RCC 7860 (cell line): ENCODE measurements at places on chromosomes 7 and 10.

- DNase-seq, result no peak
Measured at GRCh38 chr7:121019018-121019417, 30.5 kb downstream of the CPED1 start.

- DNase-seq, result no peak
Measured at GRCh38 chr7:104804696-104805095, 209.3 kb upstream of the KMT2E start.

GRCh38 chr7:100342765-100343164 is 15.2 kb upstream of the PILRB start:
- DNase-seq, result no peak

DNA sequence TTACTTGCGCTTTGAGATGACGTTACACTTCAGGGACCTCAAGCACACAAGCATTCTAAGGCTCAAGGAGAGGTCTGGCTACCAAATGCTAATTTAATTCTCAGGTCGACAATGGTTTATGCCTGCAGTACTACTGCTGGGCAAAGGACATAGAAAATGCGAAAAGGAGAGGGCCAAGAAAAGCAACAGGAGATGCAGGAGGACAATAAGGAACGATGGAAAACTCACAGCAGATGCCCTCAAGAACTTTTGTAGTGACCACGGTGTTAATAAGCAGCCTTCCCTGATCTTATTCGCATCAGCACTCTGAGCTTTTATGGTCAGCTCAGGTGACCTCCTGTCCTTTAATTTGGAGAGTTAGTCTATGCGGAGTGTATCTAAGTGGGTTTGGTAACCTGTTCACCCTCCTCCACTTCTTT is 146.3 kb downstream of the GPR85 start:
- DNase-seq, result no peak

- DNase-seq, result no peak
Measured at GRCh38 chr10:23870651-23871610, 338.0 kb upstream of the KIAA1217 start.

DNA sequence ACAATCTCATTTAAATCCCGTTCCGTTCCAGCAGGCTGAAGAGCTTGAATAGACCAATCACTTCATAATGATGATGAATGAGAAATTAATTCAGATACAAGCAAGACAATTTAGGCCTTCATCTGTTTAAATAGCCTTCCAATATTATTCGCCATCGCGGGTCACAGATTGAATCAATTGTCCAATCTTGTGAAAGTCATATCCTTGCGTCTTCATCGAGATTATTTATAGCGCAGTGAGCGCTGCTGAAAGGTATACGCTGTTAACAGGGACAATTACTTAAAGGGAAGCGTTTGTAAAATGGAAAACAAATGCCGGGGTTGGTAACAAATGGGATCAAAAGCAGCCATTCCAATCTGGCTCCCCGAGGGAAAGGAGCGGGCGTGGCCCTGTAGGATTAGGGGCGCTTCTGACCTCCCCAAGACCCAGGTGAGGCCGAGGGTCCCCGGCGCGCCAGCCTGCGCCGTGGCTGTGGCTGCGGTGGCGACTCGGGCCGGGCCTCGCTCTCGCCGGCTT is 8.6 kb downstream of the EVX1 start:
- DNase-seq, result no peak

- DNase-seq, result no peak
Measured at GRCh38 chr10:75941223-75941801, 509.9 kb downstream of the LRMDA start.

- no peak for DNase-seq
Measured at GRCh38 chr10:110511734-110512449, 14.2 kb downstream of the DUSP5 start.

DNA sequence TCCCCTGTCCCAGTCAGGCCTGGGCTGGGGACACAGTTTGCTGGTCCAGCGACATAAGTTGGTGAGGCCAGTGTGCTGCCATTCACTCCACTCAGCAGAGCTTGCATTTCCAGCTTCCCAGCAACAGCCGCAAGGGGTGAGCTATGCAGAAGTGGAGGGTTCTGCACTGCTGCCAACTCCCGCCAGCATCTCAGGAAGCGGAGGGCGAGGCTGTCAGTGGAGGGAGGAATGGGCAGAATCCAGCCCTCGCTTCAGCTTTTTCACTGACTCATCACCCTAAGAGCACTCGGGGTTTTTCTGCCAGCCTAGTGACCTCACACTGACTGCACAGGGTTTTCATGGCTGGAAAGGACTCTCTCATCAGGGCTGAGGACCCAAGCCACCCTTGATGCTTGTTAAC is 625.1 kb upstream of the MKI67 start:
- peak; percentile 47 for DNase-seq

DNA sequence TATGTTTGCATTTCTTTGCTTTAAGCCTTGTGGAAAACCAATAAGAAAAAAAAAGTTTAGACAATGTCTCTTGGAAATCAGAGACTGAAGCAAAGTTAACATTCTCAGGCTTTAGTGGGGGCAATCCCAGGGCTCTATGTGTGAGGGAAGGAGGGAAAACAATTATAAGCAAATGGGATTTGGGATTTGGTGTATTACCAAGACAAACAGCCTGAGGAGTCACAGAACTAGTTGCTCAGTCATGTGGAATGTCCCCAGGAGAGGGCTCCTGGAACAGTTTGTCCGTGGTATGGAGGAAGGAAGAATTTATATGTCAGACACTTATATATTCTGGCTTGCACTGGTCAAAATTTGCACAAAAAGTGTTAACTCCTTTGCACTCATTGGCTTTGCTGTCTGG is 562.9 kb upstream of the TPK1 start:
- DNase-seq, result no peak

DNA sequence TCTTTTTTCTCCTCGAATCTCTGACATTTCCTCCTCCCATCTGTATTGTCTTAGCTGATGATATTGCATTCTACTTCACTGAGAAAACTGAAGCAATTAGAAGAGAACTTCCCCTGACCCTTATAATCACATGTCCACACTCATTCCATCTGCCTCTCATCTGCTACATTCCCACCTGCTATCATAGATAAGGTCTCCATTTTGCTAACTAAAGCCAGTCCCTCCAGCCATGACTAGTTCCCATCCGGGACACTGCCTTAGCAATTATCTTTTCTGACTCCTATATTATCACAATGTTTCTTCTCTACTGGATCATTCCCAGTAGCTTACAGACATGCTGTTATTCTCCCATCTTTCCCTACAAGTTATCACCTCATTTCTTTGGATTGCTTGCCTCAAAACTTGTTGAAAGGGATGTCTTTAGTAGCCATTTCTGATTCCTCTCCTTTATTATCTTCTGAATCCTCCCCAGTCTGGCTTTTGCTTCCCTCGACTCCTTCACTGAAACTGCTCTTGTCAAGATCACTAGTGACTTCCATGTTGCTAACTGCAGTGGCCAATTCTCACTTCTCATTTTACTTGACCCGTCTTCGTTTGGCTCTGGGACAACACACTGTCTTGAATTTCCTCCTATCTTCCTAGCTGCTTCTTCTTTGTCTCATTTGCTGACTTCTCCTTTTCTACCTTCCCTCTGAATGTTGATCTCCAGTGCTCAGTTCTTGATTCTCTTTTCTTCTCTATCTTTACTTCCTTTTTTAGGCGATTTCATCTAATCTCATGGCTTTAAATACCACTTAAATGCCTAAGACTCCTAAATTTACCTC is 35.9 kb downstream of the FZD1 start:
- DNase-seq, result no peak

DNA sequence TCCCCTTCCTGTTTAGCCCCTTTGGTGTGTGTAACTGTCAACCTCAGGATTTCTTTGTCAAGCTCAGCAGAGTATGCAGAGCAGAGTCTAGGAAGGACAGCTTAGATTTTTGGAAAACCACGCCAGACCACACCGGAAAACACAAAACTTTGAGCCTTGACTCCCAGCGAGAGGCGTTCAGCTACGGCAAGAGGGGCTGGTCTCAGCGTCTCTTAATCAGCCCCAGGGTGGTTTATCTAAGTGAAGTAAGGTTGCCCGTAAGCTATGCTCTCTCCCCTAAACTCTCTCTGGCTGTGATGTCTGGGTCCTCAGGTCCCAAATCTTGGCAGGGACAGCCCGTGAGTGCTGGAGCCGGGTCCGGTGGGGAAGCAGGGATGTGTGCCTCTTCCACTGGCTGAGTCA is 230.9 kb downstream of the KLF6 start:
- no peak for DNase-seq

DNA sequence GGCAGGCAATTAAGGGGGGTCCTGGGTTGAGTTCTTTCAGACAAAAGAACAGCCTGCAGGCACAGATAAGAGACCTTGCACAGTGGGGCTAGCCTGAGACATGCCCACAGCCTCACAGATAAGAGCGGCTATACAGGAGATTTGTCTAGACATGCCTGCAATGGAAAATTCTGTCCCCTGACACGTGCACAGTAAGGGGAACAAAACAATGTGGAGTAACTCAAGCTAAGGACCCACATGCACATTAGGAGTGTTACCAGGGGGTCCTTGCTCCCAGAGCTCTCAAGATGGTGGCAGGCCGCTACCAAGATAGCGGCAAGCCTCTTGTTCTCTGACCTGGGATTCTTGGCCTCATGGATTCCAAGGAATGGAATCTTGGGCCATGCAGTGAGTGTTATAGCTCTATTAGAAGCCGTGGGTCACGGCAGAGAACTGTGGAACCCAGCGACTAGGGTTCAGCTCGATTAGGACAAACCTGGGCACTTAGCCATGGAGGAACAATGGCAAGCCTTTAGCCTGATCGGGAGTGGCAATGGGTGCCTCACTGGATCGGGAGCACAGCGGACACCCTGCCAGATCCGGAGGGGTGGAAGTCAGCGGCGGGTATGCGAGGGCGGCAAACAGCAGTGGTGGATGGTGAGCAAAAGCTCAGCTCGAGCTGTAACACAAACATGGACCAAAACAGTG is 196.9 kb downstream of the CCSER2 start:
- DNase-seq, result no peak

DNA sequence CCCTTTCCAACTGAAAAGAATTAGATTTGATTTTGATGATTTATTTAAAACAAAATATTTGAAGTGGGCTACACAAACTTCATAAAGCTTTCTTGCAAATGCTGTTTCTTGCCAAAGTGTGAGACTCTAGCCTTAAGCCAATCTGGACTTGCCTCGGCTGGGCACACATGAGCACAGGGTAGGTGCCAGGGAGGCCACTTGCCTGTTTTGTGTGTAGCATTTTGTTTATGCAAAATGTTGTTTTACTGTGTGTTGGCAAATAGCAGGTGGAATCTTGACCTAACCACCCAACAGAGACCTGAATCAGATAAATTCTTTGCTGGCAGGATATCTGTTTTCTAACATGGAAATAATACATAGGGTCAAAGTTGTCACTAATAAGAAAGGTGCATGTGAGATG is 161.1 kb downstream of the BMPER start:
- no peak for DNase-seq

DNA sequence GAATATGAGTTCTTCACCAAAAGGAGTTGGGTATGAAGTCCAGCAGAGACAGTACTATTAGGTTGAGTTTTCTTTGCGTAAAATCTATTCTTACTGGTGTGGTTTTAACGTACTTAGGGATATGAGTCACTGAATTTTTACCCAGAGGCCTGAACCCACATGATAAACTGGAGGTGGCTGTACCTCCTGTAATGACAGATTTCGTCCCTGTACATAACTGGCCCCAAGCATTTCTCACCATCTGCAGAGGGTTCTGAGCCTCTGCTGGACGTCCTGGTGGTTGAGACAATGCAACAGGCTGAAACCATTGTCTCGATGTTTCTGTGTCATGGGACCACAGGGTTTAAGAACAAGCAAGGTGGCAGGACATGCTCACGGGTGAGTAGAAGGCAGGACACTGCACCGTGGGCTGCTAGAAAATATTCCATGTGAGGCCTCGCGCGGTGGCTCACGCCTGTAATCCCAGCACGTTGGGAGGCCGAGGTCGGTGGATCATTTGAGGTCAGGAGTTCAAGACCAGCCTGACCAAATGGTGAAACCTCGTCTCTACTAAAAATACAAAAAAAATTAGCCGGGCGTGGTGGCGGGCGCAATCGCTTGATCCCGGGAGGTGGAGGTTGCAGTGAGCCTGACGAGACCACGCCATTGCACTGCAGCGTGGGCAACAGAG is 233.9 kb downstream of the DNAJB6 start:
- no peak for DNase-seq

DNA sequence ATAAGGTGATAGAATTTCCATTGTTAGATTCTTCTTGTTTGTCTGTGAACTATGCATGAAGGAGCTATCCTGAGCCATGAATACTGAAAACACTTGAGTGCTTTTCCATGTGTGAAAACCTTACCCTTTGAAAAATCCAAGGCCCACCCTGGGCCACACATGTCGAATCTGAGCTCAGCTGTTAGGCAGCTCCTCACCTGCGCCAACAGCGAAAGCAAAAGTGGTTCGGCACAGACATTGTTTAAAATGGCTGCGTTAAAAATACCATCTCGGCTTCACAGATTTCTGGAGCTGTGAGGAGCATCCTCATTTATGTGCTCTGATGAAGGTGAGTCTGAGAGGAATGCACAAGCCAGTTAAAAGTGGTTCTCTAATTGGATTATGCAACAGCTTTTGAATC is 137.7 kb downstream of the NEUROD6 start:
- no peak for DNase-seq

DNA sequence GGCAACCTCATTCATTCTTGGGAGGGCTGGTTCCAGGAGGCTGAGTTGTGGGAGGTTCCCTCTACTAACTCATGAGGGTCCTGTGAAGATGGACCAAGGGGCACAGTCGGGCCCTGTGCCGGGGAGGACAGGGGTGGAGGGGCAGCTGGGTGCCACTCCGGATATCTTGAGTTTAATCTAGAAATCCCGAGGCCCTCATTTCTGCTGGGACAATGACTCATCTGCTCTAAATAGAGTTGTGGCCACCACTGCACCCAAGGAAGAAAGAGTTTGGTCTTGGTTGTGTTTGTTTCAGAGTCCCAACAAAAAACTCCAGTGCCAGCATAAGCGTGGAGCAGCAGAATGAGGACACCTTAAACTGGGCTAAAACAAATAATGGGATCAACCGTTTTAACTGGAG is 82.4 kb downstream of the EBF3 start:
- no peak for DNase-seq

GRCh38 chr7:22386206-22386858 is 29.4 kb upstream of the RAPGEF5 start:
- DNase-seq, result no peak

DNA sequence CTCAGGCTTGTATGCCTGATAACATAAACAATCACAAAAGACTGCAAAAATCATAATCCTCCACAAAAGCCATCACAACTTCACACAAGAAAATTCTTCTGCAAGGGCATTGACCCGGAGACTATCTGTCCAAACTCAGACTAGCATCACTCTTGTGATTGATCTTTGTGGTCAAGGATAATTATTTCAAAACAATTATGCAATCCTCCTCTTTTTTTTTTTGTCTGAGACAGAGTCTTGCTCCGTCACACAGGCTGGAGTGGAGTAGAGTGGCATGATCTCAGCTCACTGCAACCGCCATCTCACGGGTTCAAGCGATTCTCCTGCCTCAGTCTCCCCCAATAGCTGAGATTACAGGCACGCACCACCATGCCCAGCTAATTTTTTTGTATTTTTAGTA is 22.2 kb downstream of the CDNF start:
- no peak for DNase-seq

- DNase-seq, result no peak
Measured at GRCh38 chr7:8260871-8261694, 884 bp downstream of the ICA1 start.

DNA sequence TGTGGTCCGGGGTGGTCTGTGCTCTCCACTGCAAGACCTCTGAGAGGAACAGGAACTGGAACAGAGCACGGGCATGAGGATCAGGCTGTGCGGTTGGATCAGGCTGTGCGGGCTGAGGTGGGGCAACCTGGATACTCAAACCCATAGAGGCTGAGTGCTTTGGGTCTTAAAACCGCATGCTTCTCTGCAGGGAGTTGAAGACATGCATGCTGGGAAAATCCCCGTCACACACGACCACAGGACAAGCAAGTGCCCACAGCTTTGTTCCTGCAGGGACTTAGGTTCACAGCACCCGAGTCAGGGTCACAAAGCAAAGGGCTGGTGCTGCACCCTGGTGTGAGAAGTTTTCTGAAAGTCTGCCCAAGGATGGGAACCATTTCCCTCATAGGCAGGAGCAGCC is 221.2 kb downstream of the ZMYND11 start:
- DNase-seq, result no peak
